ENCODE measurements at places on chromosomes 2 and 18.

DNA sequence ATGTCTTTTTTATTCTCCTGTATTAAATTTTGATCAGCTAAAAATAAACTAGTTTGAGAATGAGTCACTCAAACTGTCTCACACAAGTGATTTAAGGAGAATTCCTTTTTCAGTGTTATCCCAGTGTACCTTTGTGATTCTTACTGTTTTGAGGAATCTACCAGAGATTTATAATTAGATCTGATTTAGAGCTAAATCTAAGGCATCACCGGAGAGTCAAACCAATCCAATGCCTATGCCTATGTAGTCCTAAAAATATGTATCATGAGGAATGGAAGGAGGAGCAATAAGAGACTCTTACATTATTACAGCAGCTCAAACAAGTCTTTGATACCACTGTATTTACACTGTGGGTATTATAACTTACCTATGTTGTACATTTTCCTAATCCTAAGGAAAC is 63.4 kb upstream of the CYP20A1 start:
- no peak for DNase-seq

GRCh38 chr2:44947028-44947375 is 5.5 kb downstream of the SIX3 start:
- no peak for DNase-seq

GRCh38 chr2:186399082-186399644 is 86.9 kb upstream of the ZC3H15 start:
- DNase-seq: no peak

DNA sequence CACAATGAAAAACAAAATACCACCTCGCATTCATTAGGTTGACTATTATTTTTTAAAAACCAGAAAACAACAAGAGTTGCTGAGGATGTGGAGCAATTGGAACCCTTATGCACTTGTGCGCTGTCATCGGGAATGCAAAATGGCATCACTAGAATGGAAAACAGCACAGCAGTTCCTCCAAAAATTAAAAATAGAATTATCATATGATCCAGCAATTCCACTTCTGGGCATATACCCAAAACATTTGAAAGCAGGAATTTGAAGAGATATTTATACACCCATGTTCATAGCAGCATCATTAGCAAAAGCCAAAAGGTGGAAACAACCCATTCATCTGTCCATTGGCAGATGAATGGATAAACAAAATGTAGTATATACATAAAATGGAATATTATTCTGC is 11.9 kb upstream of the NMUR1 start:
- no peak for DNase-seq

DNA sequence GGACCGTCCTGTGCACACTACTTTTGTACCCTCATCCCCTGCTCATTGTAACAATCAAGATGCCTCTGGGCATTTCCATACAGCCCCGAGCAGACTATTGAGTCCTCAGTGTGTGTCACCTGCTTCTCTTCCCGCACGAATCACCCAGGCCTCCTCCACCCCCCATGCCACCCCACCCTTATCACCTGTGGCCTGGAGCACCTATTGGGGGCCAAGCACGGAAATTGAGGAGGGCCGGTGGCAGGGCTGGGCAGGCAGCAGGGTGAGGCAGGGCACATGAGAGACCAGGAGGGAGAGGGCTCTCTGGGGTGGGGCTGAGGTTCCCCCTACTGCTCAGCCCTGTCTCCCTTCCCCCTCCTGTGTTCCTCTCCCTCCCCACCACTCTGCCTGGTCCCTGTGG is 4.3 kb upstream of the NIFK start:
- no peak for DNase-seq

DNA sequence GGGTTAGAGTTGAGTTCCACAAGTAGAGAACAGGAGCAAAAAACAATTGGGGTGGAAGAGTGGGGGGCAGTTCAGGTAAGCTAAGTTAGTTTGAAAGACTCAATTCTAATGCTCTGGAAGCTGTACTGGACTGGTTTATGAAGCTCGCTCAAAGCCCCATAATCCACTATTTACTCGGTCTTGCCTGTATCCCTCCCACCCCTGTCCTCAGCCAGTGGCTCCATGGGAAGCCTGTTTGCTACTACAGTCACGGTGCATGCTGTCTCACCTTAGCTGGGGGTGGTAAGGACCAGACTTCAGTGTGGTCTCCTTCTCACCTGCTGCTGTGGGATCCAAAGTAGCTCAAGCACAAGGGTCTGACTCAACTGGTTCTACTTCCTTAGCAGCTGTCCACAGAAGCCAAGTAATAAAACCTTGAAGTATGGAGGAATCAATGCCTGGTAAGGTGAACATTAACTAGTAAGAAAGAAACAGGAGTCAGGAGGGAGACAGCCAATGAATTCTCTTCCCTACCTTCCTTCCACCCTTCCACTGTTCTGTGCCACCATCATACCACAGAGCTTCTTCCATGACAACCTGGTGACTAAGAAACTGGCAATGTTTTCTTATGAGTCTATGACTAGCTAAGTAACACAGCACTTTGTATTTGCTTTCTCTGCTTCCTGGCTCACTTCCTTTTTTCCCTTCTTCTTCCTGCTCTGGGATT is 230.8 kb downstream of the SRBD1 start:
- no peak for DNase-seq

All from COR-L47 (cell line).